Stimulated activated CD8-positive, alpha-beta memory T cell treated with anti-CD3 and anti-CD28 coated beads, Interleukin-4, amount 100 ng/mL, for 4 hours (primary cell): ENCODE measurements at places on chromosomes 4 and X.

GRCh38 chrX:15128861-15129260, 141.0 kb downstream of the ASB9 start:
- DNase-seq = no peak

- no peak for DNase-seq
Observed at GRCh38 chrX:135382260-135382659, 39.5 kb upstream of the SMIM10L2A start.

GRCh38 chrX:127190381-127190780, 370.9 kb downstream of the PRR32 start:
- DNase-seq = no peak

DNA sequence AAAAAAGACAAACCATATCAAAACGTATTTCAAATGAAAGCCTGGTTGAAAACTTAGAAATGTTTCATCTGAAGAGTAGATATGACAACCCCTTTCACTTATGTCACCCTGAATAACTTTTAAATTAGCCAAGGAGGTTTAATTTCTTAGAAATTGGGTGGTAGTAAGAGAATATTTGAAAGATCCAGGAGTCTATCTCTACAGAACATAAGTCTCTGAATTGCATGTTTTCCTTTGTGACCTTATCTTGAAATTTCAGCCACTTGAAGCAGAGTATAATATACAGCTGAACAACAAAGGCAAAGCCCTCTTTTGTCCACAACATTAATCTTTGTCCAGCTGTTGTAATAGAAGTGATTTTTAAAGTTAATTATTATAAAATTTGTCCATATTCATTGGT, 49.5 kb downstream of the TMEM154 start:
- DNase-seq = no peak

DNA sequence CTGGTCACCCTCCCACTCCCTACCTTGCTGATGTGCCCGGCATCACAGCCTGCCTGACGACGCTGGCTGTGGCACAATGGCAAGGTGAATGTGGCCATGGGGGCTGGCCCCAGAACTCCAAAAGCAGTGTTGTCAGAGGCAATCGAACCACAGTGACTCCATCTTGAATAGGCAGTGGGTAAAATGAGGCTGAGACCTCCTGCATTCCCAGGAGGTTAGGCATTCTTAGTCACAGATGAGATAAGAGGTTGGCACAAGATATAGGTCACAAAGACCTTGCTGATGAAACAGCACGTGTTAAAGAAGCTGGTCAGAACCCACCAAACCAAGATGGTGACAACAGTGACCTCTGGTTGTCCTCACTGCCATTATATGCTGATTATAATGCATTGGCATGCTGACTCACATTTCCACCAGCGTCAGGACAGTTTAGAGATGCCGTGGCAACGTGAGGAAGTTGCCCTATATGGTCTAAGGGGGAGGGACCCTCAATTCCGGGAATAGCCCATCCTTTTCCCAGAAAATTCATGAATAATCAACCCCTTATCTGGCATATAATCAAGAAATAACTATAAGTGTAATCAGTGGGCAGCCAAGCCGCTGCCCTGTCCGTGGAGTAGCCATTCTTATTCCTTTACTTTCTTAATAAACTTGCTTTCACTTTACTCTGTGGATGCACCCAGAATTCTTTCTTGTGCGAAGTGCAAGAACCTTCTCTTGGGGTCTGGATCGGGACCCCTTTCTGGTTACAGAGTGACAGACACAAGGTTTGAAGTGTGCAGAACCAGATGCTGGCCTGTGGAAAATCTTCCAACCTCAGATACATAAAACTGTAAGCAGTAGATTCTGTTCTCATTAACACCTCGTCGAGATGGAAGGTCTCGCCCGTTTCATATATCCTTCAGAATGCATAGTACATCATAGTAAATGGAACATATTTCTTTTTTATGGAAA, 26.8 kb upstream of the CLDN24 start:
- DNase-seq = no peak

- DNase-seq = no peak
Observed at GRCh38 chrX:149518236-149518635, 13.1 kb upstream of the IDS start.

DNA sequence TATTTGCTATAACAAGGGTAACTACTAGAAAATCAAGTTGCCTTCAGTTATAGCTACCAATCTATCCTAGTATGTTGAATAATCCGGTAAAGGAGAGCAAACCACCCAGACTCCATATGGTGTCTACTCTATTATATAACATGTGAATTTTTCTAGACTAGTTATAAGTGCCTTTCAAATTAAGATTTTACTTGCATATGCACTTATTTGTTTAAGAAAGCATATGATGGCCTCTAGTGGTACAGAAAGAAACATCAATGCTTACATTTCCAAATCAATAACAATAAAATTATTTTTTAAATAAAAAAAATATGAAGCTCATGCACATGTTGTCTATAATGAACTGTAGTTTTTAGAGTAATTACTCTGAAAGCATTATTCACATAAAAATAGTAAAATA, 1516.4 kb upstream of the PABPC4L start:
- DNase-seq = no peak
